Cardiac fibroblast (primary cell): ENCODE measurements at places on chromosomes 4 and X.

DNA sequence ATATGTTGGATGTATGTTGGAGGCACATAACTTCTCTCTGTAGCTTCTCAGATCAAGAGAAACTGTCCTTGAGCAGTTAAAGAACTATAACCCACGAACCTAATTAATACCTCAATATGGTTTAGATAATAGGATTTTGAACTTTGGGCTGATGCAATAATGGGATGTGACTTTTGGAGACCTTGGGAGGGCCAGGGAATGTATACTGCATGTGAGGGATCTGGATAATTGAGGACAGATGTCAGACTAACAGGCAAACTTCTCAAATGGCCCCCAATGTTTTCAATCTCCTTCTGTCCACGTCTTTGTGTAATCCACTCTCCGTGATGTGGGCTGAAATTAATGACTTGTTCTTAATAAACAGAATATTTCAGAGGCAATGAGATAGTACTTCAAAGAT lies 202.2 kb upstream of the FAT4 start:
- DNase-seq: no peak

DNA sequence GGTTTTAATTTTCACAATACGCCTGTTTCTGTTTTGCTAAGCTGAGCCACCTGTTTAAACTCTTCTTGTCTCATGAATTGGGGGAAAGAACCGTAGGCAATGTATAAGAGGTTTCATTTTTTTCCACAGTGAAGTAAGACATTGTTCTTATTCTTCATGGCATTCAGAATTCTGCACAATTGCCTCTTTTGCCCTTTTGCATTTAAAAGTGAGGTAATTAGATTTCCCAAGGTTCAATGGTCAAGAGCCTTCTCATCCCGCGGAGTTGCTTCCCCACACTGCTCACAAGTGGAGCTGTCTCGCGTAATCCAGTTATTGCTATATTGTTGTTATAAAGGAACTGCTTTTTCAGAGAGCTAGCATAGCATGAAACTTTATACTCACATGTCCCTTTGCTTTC lies 90.9 kb upstream of the SPRY1 start:
- DNase-seq: no peak

DNA sequence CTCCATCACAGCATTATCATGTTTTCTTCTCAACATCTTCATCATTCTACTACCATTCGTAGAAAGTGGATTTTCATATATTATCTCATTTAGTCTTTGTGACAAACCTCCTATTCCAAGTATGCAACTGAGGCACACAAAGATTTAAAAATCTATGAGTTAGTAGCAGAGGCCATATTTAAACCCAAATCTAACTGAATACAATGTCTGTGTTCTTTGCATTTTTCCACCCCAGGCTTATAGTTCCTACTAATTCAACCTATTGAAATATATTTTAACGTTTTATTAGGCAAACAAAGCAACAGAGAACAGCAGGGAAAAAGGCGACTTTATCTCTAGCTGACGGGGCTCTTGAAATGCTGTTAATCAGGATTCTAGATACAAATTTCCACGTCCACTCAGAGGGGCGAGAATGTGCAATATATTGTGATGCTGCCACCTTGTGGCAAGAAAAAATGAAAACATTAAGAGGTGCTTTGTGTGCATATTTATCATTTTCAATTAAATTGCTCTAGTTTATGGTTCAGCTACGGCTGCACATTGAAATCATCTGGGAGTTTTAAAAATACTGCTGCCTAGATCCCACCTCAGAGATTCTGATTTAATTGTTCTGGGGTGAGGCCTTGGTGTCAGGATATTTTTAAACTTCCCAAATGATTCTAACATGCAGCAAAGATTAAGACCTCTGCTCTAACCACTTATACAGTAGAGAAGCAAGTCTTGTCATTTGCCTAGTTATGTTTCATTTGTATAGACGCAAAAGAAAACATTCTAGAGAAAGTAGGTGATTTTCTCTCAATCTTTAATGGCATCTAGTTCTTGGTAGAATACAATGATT lies 315.9 kb downstream of the MAPK10 start:
- peak; percentile 80 for DNase-seq

GRCh38 chr4:53050361-53050774 lies 188.3 kb downstream of the RASL11B start:
- DNase-seq: peak; percentile 37

GRCh38 chrX:100830547-100830946 lies 10.4 kb downstream of the CSTF2 start:
- DNase-seq: no peak

- peak; percentile 86 for DNase-seq
Measured at GRCh38 chr4:60216752-60217151, 983.4 kb upstream of the ADGRL3 start.

DNA sequence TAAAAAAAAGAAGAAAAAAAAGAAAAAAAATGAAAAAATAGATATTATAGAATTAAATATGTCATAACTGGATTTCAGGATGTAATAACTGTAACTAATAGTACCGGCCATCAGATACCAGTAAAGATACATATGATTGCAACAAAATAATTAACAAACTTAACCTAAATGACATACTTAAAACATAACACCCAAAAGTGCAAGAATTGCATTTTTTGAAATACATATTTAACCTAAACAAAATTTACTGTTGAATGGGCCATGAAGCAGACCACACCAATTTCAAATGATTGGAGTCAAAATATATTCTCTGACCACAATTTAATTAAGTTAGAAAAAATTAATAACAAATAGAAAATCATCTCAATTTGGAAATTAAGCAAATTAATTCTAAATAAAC lies 33.1 kb downstream of the GABRA3 start:
- no peak for DNase-seq

- DNase-seq: no peak
Measured at GRCh38 chr4:7451434-7451789, 16.7 kb upstream of the PSAPL1 start.

GRCh38 chr4:91838181-91838861 lies 465.4 kb upstream of the GRID2 start:
- peak; percentile 52 for DNase-seq

DNA sequence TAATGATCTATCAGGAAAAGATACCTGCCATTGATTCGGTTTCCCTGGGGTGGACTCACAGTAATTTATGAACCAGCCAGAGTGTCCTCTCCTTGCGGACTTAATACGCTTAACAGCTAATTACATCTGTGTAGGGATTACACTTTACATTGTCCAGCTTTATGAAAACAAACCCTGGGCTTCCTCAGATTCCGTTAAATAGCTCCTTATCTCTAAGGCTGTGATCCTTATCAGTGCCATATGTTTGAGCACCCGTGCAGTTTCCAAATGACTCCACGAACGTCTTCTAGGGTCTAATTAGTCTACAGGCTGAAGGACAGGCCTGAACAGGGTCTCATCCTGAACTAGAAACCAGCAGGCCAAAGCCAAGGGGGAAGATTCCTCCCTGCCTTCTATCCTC lies 56.9 kb downstream of the KDR start:
- no peak for DNase-seq

- DNase-seq: no peak
Measured at GRCh38 chr4:20625426-20625825, 74.8 kb upstream of the PACRGL start.

- DNase-seq: peak; percentile 69
Measured at GRCh38 chr4:163395055-163395454, 51.4 kb downstream of the NPY5R start.

- DNase-seq: no peak
Measured at GRCh38 chrX:19747652-19748610, 139.5 kb downstream of the SH3KBP1 start.

DNA sequence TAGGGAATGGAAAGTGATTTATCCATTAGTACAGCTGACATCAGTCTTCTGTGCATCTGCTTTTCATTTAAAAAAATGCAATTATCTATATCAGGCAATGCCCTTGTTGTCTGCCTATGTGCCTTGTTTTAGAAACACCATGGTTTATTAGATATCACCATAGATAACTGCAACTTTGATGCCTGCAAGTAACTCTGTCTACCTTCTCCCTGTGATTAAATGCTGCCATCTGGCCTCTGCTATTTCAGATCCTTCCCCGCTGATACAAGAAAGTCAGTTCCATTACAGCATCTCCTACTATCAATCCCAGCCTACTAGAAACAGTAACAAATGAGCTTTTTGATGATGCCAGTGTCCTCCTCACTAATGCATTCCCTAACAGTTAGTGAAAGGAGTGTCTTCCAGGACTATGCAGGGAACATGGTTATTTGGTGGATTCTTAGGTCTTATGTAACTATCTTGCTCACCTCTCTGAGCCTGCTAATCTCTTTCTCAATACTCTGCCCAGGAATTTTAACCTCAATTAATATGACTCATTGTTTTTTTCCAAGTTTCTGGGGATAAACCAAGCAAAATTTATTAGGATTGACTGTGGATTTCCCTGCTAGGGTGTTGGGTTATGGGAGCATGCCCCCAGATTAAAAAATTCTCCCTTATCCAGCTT lies 444.9 kb downstream of the RAPGEF2 start:
- no peak for DNase-seq

DNA sequence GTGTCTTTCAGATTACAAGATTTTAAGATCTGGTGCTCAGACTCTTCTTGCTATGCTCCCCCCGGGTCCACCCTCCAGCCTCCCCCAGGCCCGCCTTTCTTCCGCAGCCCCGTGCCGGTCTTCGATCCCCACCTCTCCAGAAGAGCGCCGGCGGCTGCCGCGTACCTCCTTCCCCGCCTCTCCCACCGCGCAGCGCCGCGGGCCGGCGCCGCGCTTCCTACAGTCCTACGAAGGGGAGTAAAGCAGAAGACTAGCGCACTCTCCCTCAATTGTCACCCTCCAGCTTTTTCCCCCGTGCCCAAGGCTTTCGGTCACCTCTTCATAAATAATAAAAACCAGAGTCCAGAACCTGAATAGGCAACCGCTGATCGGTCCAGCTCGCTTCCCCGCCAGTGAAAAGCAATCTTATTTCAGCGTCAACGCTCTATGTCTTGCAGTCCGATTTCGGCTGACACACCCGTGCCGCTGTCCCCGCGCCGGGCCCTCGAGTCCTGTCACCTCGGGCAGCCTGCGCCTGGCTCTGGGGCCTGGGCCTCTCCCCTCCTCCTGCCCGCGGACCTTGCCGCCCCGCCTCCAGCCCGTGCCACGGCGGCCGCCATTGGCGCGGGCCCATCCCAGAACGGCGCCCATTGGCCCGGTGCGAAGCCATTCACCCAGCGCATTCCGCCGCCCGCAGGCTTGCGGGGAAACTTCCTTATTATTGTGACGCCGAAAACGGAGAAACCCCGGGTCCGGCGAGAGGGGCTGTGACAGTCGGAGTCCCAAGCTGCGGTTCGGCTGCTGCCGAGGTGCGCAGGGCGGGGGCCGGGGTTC lies at the start of gene HERC3:
Gene HERC3, plus strand, starts transcription at position 694 of the 813 bp plus-strand sequence. CDS start 13,344 bp downstream, outside the sequence.
- DNase-seq: peak; percentile 87

DNA sequence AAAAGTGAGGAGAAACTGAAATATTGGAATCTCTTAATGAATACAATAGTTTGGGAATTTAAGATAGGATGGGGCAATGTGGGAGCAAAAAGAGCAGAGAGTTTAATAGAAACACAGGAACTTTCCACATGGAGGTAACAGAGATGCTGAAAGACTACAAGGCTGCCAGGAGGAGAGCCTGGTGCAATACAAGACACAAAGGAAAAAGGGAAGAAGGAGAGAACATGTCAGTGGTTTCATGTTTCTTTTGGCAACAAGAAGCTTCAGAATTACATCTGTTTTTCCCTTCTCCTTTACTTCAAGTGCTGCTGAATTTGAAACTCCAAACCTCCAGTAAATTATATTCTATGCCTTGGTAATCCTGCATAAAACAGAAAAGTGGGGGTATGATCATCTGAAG lies 474.3 kb downstream of the FAT4 start:
- peak; percentile 5 for DNase-seq
